ENCODE measurements at places on chromosomes 7 and 10.

DNA sequence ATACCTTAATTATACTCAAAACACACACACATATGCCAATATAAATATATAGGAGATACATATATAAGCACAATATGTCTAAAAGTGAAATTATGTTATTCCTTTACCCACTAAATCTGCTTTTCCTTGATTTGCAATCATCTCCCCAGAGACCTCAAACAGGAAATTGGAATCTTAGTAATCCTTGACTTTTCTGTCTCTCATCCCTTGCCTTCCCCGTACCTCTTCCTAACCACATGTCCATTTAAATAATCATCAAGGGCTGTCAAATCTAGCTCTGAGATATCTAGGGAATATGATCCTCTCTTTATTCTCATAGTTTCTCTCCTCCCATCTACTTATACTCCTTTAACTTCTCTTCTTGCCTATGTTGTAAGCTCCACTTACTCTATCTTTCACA is 336.6 kb downstream of the HGF start:
- DNase-seq: no peak

DNA sequence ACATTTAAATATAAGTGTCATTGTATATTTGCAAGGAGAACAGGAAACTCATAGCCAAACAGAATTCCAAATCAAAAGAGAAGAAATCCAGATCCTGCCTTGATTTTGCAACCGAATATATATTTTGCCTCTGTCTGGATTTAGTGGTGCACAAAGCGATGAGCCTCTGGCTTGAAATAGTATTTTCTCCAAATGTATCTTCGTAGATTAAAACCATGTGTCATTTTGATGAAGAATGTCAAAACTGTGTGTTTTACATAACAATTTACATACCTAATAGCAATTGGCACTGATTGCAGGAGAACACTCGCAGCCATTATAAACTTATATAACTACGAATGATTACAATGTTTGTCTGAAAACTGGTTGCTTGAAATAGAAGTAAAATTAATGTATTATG is 156.4 kb downstream of the ARID5B start:
- DNase-seq: no peak

- peak; percentile 71 for DNase-seq
Observed at GRCh38 chr7:52586704-52587103, 448.7 kb upstream of the POM121L12 start.

GRCh38 chr7:73504017-73504416 is 18.1 kb downstream of the BAZ1B start:
- no peak for DNase-seq

GRCh38 chr7:64870656-64871055 is 32.4 kb upstream of the ZNF273 start:
- DNase-seq: no peak

GRCh38 chr7:19295376-19295775 is 150.2 kb upstream of the FERD3L start:
- DNase-seq: no peak

- DNase-seq: peak; percentile 59
Observed at GRCh38 chr10:57222603-57223002, 861.5 kb upstream of the ZWINT start.

DNA sequence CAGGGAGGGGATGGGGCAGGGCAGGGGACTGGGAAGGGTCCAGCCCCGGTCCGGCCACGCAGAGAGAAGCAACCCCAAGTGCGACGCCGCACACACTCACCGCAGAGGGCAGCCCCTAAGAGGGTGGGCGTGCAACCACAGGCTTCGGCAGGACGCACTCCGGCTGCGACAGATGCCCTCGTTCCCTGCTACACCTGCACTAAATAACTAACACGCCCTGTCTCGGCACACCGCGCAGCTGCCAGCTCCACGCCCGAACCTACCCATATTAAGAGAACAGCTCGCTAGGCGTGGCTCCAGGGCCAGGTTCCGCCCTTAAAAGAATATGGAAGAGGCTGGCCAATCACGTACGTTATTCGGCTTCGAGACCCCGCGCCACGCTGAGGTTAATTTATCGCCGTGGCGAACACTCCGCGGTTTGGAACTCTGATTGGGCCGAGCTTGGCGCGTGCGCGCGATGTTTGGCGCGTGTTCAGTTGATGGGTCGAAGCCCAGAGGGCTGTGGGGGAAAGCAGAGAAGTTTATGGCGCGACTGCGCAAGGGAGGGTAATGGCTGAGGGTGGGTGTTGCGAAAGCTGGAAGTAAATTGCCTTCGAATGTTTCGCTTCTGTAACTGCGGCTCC is 91.1 kb downstream of the OR13A1 start:
- no peak for DNase-seq

- no peak for DNase-seq
Observed at GRCh38 chr10:114492351-114493037, 88.2 kb upstream of the AFAP1L2 start.

DNA sequence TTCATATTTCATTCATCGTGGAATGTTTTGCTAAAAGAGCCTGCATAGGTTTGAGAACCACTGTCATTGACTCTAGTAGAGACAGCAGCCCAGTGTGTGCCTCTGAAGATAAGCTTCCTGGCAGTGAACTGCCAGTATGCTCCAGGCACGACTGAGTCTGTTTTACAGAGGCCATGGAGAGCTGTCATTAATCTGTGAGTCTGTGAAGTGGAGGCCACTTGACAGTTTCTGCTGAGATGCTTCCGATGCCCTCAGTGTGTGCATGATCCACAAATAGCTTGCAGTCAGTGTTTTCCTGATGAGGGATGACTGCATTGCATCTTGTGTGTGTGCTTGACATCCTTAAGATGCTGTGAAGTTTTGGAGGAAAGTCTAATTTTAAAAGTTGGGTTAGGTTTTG is 162.2 kb downstream of the PFKFB3 start:
- peak; percentile 7 for DNase-seq

- DNase-seq: no peak
Observed at GRCh38 chr10:69860271-69860670, 58.6 kb downstream of the COL13A1 start.

GRCh38 chr7:4189131-4189570 is 492.9 kb upstream of the FOXK1 start:
- DNase-seq: peak; percentile 17

GRCh38 chr7:100509231-100509630 is 25.5 kb downstream of the NYAP1 start:
- no peak for DNase-seq

GRCh38 chr7:147547252-147547897 is 1043.2 kb upstream of the C7orf33 start:
- peak; percentile 64 for DNase-seq

DNA sequence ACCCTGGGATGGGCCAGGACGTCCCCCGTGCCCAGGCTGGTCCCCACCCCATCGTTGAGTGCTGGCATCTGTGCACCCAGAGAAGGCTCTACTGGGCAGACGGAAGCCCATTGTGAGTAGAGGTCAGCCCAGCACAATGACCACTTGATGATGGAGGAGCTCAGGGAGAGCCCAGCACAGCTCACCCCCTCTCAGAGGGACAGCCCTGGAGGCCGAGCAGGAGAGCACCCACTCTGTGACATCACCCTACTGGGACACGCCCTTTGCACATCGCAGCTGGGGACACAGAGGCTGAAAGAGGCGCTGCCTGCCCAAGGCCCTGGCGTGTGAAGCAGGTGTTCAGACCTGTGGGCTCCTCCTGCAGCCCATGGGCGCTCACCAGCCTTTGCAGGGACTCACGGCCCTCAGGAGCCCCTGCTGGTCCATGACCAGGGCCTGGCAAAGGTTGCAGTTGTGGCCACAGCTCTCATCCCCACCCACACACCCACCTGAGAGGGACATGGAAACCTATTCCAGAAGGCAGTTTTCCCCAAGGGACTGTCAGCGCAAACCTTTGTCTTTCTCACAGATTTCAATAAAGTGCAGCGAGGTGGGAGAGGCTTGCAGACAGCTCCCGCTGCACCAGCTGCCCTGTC is 67.2 kb upstream of the PPP2R2D start:
- DNase-seq: no peak

- DNase-seq: peak; percentile 5
Observed at GRCh38 chr7:80724249-80724871, 85.9 kb downstream of the CD36 start.

DNA sequence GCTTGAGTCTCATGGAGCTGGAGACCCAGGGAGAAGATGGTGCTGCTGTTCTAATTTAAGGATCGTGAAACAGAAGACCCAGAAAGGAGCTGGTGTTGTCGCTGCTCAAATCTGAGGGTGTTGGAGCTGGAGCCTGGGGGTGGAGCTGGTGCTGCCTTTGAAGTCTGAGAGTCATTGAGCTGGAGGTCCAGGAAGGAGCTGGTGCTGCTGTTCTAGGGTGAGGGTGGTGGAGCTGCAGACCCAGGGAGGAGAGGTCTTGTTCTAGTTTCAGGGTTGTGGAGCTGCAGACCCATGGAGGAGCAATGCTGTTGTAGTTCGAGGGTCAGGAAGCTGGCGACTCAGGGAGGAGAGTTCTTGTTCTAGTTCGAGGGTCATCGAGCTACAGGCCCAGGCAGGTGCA is 84.1 kb upstream of the ZNF479 start:
- no peak for DNase-seq

- DNase-seq: no peak
Observed at GRCh38 chr10:24993237-24993958, 22.6 kb downstream of the ENKUR start.

GRCh38 chr7:108448584-108449505 is 7.4 kb downstream of the NRCAM start:
- peak; percentile 88 for DNase-seq

DNA sequence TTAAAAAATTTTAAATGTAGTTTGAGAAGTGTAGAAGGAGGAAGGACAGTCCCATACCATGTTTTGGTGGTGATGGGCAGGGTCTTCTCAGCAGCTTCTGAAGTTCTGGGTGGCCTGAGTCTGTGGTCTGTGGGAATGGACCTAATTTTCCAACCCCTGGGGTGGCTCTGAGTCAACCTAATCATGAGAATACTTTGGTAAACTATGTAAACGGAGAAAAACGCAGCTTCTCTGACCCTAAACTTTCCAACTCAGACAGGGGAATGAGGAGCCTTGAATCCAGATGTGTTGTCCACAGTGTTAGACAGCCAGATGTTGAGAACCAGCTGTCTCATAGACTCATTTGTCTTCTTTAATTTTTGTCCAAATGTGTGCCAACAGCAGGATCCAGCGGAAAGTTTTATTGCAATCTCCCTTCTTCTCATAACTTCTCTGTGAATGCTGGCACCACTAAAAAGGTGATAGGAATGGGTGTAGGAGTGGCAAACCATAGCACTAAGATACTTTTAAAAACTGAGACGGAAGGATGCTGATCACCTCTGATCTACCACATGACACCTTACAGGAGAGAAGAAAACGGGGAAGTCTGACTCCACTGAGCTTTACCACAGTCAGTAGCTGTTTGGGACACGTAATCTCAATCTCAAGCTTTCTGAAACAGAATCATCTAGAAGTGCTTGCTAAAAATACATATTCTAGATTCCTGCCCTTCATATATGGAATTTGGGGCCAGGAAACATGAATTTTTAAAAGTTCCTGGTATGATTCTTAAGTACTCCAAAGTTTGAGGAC is 90.5 kb upstream of the PHYHIPL start:
- DNase-seq: no peak

DNA sequence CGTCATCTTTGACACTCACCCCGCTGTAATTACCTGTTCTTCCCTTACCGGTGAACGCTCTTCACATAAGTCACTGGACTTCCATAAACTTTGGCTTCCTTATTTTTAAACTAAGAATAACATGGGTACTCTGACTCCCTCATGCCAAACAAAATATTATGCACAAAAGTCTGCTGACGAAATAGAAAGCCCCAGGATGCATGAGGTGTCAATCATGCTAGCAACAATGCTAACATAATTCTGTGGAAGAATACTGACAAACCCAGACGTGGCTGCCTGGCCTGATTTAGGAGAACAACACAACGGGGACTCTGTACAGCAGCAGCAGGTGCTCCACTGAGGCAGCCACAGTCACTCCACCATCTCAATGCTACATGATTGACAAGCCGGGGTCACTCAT is 137.5 kb downstream of the CCDC71L start:
- DNase-seq: no peak

DNA sequence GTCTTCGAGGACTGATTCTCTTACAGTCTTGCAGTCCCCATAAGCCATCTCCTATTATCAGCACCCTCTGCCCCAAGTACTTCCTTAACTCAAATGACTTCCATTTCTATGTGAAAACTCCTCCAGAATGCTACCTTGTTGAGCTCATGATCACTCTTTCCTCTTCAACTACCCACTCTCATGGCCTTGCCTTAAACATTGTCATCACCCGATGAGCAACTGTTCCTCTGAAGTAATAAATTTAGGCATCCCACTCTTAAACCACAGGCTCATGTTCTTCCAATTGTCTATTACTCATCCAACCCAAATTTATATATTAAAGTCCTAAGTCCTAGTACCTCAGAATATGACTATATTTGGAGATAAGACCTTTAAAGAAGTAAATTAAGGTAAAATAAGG is 152.9 kb downstream of the C1GALT1 start:
- no peak for DNase-seq

DNA sequence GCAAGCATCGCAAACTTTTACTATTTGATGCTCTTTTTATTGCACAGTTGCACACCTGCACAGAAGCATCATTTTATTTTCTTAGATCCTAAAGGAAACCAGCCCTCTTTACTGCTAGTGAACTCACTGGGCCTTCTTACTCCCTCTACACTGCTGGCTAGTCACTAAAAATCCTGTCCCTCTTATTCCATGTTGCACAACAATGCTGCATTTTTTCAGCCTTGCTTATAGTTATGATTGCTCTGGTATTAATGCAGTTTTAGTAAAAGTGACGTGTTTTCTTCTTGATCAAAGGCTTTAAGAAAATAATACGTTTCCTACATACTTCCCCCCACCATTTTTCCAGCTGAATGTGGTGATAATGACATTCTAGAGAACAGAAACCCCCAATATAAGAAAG is 132.9 kb upstream of the FAM3C start:
- no peak for DNase-seq

DNA sequence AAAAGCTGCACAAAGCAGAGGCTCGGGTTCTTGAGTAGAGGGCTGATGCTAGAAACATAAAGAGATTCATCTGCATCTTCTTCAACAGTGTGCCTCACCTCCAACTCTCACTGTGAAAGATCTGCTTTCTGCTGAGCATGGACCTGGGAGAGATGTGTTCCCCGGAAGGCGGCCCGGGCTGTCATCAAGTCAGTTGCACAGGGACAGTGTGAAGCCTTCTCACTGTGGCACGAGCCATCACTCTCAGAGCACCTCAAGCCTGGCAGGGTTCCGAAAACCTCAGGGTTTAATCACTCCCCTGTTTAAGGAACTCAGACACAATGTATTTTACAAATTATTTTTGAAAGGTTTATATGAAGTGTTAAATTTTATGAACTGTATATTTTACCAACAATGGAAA is 98.7 kb downstream of the RBM20 start:
- DNase-seq: no peak

GRCh38 chr7:132090444-132090843 is 485.8 kb downstream of the PLXNA4 start:
- no peak for DNase-seq

- no peak for DNase-seq
Observed at GRCh38 chr7:52961084-52961483, 74.3 kb upstream of the POM121L12 start.
